ENCODE measurements at places on chromosomes 5 and 9.
A peak's percentile ranks its signal among the peaks of the same experiment; 100 is the strongest.

GRCh38 chr9:130680836-130681768 lies 12.5 kb upstream of the EXOSC2 start:
- DNase-seq = peak; percentile 31

DNA sequence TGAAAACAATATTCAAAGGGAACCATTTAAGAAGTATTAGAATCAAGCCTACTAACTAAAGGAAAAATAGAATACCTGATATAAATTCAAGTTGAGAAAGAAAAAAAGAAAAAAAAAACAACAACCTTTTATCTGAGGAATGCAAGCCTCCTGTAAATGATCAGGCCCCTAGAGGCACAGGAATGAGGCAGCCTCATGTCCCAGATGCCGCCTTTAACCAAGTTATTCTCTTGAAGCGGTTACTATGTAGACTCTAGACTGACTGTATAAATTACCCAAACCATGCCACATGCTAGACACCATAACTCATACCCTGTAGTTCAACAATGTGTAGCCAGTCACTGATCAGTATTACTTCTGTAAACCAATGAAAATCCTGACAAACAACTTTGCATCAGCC lies 929.6 kb downstream of the TAF11L14 start:
- no peak for DNase-seq

DNA sequence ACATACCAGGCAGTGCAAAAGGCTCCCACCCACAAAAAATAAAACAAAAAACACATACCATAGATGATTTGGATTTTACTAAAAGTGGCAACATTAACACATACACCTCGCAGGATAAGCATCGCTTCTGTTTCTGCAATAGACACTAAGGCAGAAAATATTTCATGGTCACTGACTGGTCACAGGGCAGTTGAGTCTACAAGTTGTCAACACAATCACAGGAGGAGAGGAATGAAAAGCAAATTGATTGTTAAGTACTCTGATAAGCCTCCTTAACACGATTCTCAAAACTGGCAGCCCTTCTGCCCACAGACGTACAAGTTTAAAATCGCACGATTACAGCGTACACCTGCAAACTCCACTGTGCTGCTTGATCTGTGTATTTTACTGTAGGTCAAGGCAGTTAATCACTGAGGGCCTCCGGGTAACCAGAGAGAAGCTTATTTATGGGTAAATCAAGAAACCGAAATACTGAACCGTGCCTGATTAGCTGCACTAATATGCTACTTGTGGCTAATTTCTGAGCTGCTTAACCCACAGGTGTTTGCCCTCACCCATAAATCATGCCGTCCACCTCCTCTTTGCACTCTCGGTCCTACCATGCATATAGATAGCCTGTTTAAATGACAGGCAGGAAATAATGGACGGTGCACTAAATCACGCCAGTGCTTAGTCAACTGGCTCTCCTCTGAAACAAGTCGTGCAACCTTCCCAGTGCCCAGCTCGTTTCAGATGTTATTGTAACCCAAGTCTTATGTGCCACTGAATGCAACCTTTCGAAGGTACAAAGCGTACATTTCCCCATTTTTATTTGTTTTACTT lies 659.4 kb upstream of the ADAMTS16 start:
- DNase-seq = no peak

GRCh38 chr9:126373241-126373640 lies 46.6 kb downstream of the MVB12B start:
- no peak for DNase-seq

DNA sequence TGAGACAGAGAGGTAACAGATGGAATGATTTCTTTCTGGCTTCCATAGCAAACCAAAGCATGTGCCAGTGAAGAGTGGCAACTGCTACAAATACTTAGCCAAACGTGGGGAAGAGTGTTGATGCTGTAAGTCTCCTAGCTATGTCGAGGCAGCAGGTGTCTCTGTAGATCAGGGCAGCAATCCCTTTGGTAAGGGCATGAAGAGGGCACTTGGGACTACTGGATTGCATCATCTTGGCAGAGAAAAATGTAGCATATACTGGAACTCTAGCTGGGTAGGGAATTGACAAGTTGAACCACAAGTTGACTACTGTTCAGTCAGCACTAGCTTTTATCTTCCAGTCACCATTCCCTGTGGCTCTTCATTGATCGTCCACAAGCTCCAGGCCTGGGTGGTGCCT lies 75.8 kb downstream of the GHR start:
- no peak for DNase-seq

GRCh38 chr5:139371482-139372435 lies 11.3 kb downstream of the SLC23A1 start:
- no peak for DNase-seq

GRCh38 chr9:124613849-124614248 lies 106.7 kb upstream of the NR5A1 start:
- no peak for DNase-seq

GRCh38 chr9:14967450-14968321 lies 57.5 kb upstream of the FREM1 start:
- DNase-seq = no peak

- no peak for DNase-seq
Observed at GRCh38 chr9:136001231-136001630, 40.1 kb upstream of the UBAC1 start.

GRCh38 chr9:5481322-5482040 lies 28.9 kb upstream of the PDCD1LG2 start:
- no peak for DNase-seq

DNA sequence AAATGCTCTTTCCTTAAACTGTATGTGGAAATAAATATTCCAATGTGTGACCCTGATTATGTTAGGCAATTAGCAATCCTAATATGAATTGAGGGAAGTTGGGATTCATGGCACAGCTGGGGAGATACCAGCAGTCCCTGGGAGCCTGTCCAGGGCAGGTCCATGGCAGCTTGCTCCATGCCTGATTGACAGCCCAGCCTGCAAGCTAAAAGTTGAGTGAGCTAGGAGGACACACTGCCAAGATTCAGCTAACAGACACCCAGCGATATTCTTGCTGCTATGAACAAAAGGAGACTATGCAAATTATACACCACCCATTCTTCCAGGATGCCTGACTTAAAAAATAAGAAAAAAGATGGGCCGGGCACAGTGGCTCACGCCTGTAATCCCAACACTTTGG lies 6.2 kb downstream of the TGFBI start:
- no peak for DNase-seq

DNA sequence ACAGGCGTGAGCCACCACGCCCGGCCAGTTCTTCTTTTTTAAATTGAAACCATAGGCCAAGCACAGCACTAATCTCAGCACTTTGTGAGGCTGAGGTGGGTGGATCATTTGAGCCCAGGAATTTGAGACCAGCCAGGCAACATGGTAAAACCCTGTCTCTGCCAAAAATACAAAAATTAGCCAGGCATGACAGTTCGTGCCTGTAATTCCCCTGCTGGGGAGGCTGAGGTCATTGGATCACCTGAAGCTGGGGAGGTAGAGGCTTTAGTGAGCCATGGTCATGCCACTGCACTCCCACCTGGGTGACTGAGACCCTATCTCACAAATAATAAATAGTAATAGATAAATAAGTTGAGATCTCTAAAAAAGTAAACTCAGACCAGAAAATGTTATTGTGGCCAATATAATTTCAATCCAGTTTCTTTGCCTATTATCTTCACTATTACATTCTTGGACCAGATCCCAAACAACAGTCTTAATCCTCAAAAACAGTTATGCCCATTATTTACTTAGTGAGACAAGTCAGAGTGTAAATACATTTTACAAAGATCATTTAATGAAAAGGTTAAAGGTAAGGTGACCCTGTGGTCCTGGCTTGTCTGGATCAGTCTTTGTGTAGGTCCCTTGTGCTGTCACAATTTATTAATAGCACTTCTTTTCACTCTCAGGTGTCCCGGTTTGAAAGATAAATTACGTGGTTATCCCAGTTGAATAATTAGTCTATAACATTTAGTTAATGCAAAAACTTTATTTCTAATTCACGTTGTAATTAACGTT lies 53.6 kb downstream of the RAB24 start:
- no peak for DNase-seq

DNA sequence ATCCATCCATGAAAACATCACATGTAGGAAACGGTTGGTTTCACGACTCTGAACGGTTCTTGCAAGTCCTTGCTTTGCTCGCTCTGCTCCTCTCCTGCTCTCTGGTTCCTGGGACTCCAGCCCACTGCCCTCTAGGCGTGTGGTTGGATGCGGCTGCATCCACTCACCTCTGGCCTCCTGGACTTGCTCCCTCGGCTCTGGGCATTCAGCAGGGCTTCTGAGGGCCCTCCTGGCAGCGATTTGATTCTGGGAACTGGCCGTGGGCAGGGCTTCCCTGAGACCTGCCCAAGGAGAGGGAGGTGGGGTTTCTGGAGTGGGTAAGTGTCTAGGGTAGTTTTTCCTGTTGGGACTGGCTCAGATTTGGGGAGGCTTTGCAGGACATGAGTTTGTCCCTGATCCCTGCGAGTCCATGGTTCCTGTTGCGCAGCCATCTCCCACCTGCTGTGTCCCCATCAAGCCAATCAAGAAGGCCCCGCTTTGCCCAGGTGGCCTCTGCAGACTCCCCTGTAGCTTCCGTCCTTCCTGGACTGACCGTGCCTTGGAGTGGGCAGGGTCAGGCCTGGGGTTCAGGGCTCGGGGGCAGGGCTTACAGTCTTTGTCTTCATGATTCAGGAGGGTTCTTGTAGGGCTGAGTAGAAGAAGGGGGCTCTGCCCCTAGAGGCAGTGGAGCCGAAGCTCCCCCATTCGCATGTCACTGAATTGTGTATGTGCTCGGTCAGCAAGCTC lies 192.3 kb downstream of the CACNA1B start:
- no peak for DNase-seq

DNA sequence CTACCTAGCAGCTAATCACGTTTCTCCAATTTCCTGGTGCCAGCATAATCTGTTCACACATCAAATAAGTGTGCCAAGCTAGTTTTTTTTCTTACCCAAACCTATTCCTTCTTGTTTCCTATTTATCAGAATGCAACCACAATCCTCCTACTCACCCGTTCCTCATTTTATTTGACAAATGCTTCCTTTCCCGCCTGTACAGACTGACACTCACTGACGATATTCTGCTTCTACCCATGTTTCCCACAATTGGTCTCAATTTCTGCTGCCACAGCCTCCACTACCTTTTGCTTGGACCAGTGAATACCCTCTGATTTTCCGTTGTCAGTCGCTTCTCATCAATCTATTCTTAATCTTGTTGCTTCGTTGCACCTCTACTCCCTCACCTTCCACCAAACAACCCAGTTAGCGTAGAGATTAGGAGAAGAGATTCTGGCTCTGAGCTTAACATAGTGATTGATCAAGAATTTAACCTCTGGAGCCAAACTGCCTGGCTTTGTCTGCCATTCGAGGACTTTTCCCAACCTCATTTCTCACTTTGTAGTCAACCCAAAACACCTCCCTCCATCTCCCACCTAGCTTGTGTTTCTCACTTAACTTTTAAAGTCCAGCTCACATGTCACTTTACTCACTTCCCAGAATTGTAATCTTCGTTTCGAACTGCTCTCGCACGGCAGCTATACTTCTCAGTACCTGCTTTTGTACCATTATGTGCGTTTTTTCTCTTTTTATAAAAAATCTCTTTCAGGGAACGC lies 729 bp upstream of the TMEM38B start:
- DNase-seq = no peak

- no peak for DNase-seq
Observed at GRCh38 chr5:137372773-137373160, 126.4 kb downstream of the SPOCK1 start.

DNA sequence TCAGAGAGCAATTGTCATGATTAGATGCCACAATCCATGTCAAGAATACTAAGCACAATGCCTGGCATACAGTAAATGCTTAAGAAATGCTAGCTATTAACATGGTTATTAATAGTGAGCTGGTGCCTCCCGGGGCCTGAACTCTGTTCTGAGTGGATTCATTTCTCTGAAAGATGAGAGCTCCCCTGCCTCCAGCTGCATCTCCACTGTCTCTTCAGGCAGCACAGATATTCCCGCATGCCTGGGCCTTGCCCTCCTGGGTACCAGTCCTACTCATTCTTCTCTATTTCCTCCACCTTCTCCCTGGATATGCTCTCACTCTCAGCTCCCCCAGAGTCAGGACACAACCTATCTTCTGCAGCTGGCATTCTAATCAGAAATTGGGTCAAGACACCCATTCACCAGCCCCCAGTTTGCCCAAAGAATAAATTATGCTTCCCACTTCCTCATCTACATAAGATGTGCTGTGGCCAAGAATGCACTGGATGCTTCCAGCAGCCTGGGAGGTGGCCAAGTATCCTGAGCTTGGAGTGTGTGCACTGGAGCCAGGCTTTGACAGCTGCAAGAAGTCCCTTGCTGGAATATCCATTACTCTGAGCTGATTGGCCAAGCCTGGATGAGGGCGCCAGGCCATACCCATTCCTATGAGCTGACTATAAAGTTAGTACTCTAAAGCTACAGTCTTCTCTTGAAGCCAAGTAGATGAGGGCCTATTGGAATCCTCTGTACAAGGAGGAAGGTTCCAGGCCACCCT lies 669.0 kb downstream of the ACTL7B start:
- DNase-seq = no peak

- no peak for DNase-seq
Observed at GRCh38 chr5:30390095-30390494, 803.4 kb upstream of the CDH6 start.

GRCh38 chr9:100411472-100412283 lies 15.3 kb upstream of the MSANTD3 start:
- DNase-seq = peak; percentile 46

GRCh38 chr5:180069589-180070247 lies 1.8 kb downstream of the RNF130 start:
- DNase-seq = no peak

DNA sequence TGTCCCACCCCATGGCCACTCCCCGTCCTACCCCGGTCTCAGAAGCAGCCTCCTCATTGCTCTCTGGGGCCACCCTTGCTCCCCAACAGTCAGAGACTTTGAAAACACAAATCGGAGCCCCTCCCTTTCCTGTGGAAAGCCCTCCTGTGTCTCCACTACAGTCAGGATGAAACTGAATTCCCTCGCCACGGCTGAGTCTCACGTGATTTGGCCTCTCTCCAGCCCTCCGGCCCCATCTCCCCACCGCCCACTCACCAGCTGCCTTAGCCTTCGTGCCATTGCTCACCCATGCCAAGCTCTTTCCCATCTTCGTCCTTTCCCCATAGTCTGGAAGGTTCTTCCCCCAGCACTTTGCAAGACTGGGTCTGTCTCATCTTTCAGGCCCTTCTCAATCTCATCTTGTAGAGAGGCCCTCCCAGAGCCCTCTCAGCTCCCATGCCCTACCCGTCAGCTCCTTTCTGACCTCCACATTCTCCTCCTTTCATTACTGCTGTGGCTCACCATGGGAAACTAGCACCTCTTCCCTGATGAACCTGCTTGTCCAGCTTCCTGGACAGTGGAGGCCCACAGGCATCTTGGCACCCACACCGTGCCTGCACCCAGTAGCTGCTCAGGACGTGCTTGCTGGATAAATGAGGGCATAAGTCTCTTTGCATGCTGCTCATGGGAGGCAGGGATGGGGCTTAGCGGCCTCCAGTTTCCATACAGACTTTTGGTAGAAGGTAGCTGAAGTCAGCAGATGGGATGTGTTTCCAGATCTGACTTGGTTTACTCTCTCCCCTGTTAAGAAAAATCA lies 126.4 kb upstream of the COL5A1 start:
- no peak for DNase-seq

- no peak for DNase-seq
Observed at GRCh38 chr5:77452351-77452750, 39.8 kb downstream of the WDR41 start.

All from activated CD8-positive, alpha-beta memory T cell treated with anti-CD3 and anti-CD28 coated beads for 48 hours (primary cell).